ENCODE measurements at places on chromosomes 6 and 20.

DNA sequence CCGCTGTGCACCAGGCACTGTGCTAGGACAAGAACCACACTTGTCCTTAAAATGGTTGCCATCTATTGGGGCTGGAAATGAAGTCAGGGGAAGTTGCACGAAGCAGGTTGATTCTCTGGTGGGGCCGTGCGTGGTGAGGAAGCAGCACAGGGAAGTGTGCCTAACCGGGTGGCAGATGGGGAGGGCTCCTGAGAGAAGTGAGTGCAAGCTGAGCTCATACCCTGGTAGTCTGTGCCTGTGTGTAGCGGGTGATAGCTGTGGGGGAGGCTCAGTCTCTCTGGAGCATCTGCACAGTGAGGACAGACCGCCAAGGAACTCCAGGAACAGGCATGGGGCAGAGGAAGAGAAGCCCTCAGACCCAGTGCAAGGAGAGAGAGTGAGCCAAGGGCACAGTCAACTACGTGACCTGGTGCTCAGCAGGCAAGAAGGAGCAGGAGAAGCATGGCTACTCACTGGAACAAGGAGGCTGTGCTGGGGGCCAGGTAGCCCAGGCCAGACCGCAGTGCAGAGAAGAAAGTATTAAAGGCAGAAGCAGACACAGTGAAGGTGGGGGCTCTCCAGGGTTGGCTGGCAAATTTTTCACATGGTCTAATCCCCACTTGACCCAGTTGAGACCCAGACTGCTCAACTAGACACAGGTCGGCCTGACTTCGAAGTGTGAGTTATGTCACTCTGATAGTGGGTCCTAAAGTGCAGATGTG is 155.0 kb downstream of the CDH26 start:
- no peak for DNase-seq

DNA sequence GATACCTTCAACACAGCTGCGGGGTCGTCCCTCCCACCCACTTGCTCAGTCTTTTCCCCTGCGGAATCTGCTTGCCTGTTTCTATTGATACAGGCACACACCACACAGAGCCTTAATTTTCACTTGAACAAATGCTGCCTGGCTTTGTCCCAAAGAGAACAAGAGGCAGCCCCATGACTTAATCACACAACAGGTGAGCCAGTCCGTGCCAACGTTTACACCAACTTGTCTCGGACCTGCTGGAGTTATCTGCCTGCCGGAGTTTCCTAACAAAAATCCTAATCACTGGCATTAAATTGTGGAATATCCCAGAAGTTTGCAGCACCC is 186.8 kb upstream of the RREB1 start:
- DNase-seq = no peak

DNA sequence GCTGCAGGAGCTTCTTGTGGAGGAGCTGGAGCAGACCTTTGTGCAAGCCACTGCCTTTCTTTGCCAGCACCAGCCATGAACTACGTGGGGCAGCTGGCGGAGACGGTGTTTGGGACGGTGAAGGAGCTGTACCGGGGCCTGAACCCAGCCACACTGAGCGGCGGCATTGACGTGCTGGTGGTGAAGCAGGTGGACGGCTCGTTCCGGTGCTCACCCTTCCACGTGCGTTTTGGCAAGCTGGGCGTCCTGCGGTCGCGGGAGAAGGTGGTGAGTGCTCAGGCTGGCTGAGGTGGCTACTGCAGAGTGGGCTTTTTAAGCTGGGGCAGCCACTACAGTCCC is 5.1 kb downstream of the LPIN3 start:
- no peak for DNase-seq

- DNase-seq = no peak
Observed at GRCh38 chr20:259981-260380, 2.5 kb downstream of the DEFB132 start.

- DNase-seq = no peak
Observed at GRCh38 chr6:40135491-40136072, 201.3 kb upstream of the MOCS1 start.

DNA sequence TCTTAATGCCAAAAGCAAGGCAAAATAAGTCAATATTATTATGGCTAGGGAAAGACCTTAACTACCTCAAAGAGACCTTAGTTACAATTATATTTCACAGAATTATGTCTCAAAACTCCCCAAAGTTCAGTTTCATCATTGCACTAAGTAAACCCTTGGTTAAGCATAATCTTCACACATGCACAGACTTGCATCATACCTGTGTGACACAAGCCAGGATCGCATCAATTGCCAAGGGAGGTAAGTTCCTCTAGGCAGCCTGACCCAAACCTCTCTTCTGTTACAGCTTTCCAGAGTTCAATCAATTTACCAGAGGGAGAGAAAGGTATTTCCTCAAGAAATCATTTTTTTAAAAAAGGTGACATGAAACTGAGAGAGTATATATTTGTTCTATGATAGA is 31.9 kb upstream of the PRSS35 start:
- DNase-seq = no peak

DNA sequence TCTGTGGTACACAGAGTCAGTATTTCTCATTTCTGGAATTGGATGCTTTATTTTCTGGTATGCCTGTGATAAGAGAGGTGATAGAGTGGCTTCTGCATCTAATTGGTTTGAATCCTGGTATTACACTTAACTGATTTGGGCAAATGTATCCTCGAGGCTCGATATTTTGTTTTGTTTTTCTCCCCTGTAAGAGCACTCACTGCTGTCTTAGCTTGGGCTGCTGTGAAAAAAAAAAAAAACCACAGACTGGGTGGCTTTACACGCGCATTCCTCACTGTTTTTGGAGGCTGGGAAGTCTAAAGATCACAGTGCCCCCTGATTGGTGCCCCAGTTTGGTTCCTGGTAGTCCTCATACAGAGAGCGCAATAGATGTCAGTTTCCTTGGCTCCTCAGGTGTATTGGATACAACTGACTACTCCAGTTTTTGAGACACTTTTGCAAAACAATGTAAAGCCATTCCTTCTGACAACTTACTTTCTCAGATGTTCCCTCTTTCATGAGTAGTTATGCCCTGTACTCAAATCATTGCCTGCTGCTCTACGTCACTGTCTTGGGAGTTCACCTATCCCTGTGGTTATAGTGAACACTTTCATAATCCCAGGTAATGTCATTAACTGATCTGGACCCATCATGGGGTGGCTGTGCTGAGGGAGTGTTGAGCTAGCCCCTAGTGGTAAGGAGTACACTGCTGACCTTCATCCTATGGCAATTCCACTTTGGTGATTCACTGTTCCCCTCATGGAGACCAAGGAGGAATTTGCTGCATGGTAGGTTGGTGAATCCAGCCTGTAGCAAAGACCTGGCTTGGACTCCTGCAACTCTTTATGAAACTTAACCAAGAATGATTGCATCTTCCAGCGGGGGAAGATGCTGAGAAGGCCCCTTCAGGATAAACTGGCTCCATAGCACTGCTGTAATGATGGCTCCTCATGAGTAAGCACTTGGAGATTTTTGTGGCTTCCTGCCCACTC is 3.5 kb upstream of the ACAT2 start:
- DNase-seq = no peak

DNA sequence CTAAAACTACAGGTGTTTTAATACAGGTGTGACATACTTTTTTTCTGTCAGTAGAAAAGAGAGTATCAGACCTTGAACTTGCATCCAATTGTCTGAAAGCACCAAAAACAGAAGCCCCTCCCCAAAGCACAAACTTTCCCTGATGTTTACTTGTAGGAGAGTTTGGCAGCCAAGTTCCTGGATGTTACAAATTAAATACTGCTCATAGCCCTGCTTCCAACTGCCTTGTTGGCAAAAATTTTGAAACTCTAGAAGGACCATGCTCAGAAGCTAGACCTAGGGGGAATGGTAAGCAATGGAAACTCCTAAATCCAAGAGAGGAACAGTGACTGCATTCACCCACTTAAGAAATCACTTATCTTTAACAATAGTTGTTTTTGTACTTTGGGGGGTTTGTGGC is 17.0 kb upstream of the ARG1 start:
- no peak for DNase-seq

- no peak for DNase-seq
Observed at GRCh38 chr6:46056906-46057529, 41.4 kb upstream of the CLIC5 start.

DNA sequence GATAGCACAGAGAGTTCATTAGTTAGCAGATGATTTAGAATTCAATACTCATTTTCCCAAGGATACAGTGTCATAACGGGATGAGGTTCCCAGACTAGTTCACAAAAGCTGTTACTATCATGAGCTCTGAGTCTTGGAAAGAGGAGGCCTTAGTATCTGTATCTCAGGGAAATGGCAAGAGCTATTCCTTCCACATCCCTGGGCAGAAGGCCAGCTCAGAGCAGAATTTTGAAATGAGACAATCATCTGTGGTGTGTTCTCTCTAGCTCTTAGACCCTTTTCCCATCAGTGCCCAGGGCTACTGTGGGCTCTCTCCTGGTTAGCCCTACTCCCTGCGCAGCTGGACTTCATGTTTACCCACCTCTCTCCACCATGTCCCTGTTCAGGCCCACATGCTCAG is 64.5 kb downstream of the JAG1 start:
- no peak for DNase-seq

GRCh38 chr6:163513570-163514166 is 99.2 kb downstream of the QKI start:
- DNase-seq = no peak

DNA sequence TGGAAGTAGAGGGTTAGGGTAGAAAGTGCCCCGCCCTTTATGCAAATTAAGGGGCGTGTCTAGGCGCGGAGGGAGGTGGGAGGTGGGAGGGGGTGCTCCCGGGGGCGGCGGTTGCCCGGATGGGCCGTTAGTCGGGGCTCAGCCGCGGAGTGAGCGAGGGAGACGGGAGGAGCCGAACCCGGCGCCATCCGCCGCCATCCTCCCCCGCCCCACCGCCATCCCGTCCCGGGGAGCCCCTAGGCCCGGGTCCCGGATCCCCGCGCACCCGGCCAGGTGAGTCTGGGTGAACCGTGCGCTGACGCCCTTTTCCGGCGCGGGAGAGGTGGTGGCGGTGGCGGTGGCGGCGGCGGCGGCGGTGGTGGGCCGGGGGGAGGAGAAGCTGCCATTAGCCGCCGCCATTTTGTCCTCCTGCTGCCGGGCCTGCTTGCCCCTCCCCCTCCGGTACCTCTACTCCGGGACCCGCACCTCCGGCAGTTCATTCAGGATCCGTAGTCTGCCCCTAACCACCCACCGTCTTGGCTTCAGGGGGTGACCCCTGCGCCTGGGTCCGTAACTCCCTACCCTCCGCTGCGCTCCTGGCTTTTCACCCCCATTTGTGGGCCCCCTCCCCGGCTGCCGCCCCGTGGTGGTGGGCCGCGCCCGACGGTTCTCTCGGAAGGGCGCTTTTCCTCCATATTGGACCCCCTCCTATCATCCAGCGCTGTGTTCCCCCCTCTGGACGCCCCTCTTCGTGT is at the start of gene PRRC2A:
TSS of gene PRRC2A (plus strand) at position 130 of the 734 bp plus-strand sequence. CDS start 2,075 bp downstream, outside the sequence.
- peak; percentile 95 for DNase-seq

DNA sequence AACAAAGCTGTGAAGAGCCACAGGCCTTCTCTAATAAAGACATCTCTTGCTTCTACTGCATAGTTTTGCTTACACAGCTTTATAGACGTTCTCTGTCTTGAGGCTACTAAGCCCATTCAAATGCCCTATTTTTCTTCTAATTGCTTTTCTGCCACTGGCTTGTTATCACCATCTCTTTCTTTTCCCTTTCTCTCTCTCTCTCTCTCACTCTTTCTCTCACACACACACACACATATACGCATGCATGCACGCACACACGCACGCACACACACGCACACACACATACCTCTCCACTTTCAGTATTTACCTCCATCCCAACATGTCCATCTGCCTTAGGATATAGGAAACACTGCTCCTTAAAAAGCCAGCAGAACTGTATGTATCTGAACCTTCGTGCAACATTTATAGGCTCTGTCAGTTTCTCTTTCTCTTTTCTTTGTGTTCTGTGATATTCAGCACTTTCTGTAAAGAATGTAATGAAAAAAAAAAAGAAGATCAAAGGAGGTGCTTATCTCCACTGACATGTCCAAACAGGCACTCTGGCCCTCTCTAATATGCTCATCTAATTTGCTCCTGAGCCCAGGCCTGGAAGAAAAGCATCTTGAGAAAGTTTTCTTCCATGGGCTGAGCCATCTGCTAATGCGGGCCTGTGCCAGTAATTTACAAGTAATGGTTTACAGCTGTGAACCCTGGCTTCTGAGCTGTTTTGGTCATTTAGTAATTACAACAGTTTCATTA is 1046.7 kb upstream of the MAP3K7 start:
- DNase-seq = no peak

DNA sequence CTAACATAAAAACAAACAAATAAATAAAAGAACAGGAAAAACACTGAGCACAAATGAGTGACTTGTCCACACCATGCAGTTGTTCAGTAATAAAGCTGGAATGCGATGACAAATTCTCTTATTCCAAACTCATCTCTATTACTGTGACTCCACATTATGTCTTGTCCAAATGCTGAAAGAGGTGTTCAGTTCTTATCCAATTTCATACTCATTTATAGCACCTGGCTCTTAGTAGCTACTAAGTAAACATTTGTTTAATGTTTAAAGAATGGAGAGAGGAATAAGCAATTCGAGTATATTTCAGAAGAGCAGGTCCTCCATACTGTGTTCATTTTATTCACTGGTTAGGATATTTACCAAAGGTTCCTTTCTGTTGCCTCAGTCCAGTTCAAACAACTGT is 439.0 kb upstream of the JAG1 start:
- no peak for DNase-seq

DNA sequence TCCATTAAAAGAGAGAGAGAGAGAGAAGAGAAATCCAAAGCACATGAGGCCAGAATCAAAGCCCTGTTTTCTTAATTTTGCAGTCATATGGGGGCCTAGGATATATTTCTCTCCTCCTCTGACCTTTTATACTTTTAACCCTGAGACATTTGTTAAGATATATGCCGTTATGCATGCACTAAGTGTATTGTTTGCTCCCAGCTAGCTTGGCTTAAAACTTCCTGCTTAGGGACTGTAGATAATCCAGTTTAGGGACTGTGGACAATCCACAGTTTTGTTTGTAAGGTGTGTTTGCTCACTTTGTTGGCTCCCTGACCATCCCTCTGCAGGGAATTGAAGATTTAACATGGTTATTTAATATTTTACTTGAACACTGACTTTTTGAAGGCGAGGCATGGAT is 166.3 kb upstream of the TSHZ2 start:
- DNase-seq = no peak

DNA sequence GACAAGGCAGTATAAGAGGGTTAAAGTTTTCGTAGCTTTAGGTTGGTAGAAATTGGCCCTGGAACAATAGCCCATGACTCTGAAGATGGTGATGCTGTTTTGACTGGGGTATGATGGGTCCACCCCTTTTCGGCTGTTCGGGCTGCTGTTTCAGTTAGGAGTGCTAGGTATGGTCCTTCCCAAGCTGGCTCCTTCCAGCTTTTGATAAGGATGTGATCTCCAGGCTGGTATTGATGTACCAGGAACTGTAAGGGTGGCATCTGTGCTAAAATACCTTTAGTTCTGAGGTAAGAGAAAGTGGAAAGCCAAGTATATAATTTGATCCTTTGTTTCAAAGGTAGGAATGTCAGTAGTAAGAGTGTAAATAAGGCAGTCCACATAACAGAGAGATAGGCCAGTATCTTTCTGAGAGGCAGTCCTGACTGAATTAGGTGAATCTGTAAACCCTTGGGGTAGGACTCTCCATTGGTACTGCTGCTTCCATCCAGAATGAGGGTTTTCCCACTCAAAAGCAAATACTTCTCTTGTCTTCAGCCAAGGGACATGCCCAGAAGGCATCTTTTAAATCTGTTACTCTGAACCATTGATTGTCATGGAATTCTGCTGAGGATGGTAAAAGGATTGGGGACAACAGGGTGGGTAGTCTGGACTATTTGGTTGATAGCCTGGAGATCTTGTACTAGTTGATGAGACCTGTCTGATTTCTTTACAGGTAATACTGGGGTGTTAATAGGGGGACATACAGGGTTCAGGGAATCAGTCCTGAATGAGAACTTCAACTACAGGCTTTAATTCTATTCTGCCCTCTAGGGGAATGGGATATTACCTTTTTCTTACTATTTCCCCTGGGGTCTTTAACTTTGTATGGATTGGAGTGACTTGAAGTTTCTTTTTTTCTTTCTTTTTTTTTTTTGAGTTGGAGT is 6.1 kb upstream of the ZNFX1 start:
- no peak for DNase-seq
